ENCODE measurements at places on chromosomes 3 and 15.

DNA sequence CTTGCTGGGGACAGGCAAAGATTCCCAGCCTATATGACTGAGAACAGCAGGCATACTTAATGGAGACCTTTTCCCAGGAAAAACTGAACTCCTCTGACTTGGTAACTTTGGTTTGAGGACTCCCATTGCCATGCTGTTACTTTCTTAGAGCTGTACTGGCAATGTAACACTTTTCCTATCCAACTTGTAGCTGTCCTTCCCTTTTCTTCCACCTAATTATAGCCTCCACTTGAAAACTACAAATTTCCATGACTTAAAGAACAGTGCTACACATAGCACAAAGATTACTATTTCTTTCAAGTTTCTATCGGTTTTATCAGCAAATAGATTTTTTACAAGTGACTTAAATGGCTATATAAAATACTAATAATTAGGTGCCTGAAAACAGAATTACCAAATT is 116.9 kb downstream of the GSK3B start:
- no peak for DNase-seq

- no peak for DNase-seq
These were observed 12.2 kb downstream of the ZDHHC3 start for GRCh38 chr3:44963571-44964325.

- DNase-seq, result no peak
These were observed 46.6 kb downstream of the ANP32A start for GRCh38 chr15:68774120-68774519.

DNA sequence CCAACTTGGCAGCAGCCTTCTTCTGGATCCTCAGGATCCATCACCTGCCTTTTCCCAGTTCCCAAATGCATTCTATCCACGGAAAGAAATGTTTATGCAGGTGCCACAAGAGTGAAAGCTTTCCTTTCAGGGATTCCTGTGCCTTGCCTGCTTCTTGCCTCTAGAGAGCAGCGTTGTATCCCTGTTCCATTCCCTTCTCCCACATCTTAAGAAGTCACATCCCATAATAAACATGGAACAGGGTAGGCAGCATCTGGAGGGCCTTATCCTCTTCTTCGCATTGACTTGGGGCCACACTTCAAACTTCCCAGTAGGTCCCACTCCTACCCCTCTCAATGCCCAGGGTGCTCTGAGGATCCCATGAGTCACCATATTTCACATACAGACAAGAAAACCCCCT is 72.7 kb upstream of the DCLK3 start:
- DNase-seq, result no peak

DNA sequence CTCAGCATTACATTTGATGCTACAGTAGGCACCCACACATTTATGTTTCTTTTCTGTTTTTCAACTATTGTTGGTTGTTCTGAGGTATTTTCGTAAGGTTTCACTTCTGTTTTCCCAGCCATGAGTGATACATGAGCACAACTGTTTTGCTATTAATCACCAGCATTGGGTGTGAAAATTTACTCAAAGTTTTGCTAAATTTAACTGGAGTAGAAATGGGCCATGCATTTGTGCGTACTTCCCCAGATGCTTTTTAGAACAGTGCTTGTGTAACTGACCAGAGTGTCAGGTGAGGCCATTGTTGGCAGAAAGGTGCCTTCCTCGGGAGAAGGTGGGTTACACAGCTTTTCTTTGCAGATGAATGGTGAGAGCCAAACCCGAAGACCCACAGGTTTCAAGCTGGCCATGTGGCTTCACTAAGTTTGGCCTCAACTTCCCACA is 70.4 kb downstream of the ST6GAL1 start:
- no peak for DNase-seq

DNA sequence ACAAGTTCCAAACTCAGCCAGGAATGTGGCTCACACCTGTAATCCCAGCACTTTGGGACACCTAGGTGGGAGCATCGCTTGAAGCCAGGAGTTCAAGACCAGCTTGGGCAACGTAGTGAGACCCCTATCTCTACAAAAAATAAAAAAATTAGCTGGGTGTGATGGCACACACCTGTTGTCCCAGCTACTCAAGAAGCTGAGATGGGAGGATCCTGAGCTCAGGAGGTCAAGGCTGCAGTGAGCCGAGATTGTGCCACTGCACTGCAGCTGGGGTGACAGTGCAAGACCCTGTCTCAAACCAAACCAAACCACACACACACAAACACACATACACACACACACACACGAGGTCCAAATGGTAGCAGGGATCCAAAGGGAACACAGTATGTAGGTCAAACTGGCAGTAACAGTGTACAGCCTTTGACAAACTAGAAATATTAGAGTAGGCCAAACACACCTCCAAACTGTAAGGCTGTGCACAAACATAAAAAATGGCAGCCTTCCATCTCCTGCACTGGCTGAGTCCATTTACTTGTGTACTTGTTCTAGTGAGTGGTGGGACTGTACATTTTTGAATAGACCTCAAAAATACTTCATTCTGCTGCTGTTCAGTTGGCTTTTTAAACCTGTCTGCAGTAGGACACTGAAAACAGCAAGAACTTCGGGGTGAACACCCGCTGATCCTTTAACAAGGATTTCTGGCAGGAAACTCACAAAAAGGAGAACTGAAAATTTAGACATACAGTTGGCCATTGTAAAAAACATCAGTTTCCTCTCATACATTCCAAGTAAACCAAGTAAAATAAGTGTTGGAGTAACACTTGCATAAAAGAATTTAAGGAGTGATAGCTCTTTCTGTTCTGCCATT is 33.6 kb downstream of the INTS14 start:
- DNase-seq, result no peak

DNA sequence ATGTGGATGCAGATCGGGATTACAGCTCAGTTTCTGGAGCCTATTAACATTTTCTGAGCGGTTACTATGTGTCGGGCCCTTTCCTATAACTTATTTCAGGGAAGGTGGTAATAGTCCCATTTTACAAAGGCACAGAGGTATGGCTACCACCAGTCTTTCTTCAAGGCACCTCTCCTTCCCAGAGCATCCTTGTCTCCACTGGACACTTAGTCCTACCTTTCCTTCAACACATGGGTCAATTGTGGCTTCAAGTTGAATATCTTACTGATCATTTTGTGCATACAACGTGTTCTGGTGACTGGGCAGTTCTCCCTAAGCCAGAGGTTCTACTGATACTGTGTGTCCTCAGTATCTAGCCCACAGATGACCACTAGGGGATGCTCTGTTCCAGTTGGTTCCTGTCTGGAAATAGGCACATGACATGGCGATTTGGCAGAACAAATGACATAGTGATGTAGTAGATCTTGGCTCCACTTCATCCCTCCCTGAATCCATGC is 60.7 kb upstream of the CMTM8 start:
- peak; percentile 34 for DNase-seq

DNA sequence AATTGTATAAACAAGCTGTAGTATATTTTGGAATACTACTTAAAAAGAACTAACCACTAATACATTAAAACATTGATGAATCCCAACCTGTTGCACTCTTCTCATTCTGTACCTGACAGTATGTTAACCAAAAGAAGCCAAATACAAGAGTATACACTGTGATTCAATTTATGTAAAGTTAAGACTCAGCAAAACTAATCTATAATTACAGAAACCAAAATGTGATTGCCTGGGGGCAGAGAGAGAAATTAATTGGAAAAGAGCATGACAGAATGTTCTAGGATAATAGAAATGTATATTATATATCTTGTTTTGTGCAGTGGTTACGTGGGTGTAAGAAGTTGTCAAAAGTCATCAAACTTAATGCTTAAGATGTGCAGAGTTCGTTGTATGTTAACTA is 31.1 kb downstream of the PIK3CA start:
- DNase-seq, result no peak

DNA sequence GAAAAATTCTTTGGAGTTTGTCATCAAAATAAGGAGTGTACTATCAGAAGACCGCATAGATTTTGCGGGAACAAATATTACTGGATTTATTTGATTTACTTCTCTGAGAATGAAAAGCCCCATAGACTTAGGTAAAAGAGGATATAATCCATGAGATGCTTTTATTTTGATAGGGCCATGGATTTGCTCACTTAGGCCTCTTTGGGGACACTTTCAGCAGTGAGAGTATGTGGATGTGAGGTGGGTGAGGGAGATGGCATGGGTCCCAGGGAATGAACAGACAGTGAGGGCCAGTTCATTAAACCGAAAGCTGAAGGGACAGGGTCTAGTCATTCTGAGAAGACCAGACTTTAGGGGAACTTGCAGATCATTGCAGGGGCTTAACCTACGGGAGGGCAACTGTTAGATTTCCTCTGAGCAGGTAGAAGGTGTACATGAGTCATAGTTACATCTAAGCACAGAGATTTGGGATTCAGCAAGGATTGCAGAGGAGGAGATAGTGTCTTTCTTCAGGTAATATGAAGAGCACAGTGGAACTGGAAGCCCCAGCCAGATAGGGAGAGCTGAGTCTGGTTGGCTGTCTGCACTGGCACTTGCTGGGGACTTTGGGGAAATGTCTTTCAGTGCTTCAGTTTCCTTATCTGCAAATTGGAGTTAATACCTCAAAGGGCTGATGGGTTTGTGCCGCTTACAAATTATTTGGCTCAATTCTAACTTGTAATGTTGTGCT is 30.8 kb downstream of the SH3GL3 start:
- no peak for DNase-seq

DNA sequence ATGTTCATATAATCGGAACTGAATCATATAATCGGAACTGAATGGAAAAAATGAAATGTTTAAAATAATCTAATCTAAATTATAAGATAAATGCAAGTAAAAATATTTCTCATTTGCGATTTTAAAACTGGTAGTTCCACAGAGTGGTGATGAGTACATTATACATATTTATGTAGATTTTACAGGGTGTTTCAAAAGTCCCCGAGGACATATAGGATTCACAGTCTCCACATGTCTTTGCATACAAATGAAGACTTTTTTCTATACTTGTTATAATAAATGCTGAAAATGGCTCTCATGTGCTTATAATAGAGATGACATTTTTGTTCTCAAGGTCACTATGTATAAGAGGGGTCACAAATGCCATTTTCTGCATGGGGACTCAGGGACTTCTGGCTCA is 139.5 kb downstream of the PEX5L start:
- no peak for DNase-seq

GRCh38 chr3:50268703-50269451 is at the start of gene SEMA3B:
Gene SEMA3B, plus strand, starts transcription at chr3:50269147. Its CDS starts 94 bp downstream, at chr3:50269241.
- DNase-seq, result peak; percentile 79

- DNase-seq, result no peak
These were observed 417.0 kb upstream of the CNTN6 start for GRCh38 chr3:675846-676245.

DNA sequence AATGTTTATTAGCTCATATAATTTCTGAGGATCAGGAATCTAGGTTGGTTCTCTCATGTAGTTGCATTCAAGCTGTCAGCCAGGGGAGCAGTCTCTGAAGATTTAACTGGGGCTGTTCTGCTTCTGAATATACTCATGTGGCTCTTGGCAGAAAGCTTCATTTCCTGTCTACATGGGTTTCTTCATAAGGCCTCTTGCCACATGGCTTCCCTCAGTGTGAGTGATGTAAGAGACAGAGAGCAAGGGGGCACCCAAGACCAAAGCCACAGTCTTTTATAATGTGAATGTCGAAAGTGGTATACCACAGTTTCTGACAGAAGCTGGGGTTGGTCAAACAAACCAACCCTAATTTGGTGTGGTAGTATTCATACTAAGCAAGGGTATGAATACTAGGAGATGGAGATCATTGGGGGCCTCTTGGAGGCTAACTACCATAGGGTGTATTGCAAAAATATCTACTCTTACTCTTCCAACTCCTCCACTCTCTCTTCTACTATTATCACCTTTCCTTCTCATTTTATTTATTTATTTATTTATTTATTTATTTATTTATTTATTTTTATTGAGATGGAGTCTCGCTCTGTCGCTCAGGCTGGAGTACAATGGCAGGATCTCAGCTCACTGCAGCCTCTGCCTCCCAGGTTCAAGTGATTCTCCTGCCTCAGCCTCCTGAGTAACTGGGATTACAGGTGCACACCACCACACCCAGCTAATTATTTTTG is 123.8 kb downstream of the B3GALNT1 start:
- DNase-seq, result peak; percentile 51

DNA sequence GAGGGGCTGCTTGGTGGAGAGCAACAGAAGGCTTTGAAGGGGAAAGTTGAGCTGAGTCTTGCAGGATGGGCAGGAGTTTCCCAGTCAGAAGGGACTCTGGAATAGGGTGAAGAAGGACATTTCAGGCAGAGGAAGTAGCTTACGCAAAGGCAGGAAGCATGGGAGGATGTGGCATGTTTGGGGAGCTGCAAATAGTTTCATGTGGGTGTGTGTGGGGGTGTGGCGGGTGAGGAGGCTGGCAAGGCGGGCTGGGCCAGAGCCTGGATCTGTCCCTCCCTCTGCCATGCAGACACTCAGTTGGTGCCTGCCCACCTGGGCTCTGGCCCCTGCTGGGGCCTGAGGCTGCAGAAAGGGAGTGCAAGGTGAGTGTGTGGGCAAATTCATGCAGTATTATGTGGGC is 10.4 kb downstream of the TEX264 start:
- DNase-seq, result no peak

DNA sequence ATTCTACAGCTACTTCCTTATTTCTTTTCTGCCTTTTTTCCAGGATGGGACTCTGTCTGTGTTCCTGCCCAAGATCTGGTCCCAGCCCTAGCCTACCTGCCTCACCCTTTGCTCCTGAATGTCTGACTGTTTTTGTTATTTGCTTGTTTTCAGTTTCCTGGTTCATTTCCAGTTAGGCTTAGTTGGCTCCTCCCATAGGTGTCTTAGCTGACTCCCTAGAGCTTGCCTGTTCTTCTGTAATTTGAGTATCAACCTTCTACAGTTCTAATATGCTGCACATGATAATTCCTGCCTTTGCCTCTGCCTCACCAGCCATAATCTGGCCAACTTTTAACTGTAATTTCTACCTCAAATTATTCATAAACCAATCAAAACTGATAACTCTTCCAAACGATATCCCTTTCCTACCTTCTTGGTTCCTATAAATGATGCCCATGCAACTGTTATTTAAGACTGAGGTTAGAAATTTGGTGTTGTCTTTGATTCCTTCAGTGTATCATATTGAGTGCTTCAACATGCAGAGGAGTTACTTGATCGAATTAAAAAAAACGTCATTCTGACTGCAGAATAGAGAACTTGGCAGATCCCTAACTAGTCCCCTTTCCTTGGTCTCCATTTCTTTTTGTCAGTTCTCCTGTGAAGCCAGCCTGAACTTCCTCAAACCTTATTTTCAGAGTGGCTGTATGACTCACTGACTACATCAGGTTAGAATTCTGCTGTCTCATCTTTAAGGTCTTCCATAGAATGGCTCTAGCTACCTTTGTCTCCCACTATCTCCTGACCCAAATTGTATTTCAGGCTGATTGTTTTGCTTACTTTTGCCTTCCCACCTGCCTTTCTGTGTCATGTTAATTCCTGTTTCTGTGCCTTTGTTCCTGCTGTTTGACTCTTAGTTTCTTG is 8.4 kb downstream of the GOLM2 start:
- no peak for DNase-seq

- no peak for DNase-seq
These were observed 64.4 kb upstream of the ACAN start for GRCh38 chr15:88738796-88739195.

GRCh38 chr3:101665851-101666250 is 11.1 kb downstream of the ZBTB11 start:
- no peak for DNase-seq

DNA sequence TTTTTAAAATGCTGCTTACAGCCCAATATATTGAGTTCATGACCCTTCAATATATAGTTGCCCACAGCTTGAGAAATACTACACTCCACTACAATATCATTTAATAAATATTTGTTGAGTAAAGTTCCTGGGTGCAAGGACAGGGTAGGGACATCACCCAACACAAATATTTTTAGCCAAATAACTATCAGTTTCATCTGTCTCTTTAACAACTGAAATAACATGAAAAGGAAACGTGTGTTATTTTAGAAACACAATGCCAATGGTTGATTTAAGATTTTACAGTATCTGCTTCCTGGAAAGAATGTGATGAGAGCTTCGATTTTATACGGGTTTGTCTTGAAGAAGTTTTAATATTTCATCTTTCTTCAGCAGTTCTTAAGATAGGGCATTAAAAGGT is 67.7 kb upstream of the CDV3 start:
- no peak for DNase-seq
